ENCODE measurements at places on chromosomes 1 and 21.
A peak's percentile ranks its signal among the peaks of the same experiment; 100 is the strongest.

DNA sequence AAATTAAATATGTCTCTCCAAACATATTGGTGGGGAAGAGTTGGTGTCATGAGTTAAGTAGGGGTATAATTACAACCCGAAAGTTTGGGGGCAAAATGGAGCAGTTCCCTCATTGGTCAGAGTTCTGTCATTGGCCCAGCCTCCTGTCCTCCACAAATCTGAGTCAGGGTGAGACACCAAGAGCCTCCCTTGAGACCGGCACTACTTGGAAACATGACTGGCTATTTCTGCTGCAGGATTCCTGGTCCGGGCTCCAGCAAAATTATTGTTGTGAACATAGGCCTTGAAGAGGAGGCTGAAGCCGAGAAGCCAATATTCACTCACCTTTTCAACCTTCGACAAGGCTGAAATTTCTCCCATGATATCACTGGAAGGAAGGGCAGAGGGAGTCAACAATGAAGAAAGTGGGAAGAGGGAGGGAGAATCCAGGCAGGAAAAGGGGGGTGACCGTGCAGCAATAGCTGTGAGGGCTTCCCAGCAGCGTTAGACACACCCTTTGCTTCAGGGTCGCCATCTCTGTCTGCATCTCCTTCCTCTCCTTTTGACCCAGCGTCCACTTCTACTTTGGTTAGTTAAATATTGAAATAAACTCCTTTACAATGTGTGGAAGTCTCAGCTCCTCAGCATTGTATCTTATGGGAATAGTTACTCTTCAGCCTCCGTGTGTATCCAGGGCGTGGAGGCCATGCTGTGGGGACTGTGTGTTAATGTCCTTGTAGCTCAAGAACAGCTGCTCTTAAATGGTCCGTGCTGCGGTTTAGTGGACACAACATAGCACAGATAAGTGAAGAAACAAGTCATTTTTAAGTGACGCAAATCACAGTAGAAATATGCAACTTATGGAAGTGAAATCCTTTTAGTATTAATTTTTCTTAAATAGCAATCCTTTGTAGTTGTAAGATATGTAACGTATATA, 307.4 kb downstream of the DISC1 start:
- DNase-seq = no peak

- no peak for DNase-seq
These were observed 198.4 kb upstream of the PTGFR start for GRCh38 chr1:78292361-78292760.

DNA sequence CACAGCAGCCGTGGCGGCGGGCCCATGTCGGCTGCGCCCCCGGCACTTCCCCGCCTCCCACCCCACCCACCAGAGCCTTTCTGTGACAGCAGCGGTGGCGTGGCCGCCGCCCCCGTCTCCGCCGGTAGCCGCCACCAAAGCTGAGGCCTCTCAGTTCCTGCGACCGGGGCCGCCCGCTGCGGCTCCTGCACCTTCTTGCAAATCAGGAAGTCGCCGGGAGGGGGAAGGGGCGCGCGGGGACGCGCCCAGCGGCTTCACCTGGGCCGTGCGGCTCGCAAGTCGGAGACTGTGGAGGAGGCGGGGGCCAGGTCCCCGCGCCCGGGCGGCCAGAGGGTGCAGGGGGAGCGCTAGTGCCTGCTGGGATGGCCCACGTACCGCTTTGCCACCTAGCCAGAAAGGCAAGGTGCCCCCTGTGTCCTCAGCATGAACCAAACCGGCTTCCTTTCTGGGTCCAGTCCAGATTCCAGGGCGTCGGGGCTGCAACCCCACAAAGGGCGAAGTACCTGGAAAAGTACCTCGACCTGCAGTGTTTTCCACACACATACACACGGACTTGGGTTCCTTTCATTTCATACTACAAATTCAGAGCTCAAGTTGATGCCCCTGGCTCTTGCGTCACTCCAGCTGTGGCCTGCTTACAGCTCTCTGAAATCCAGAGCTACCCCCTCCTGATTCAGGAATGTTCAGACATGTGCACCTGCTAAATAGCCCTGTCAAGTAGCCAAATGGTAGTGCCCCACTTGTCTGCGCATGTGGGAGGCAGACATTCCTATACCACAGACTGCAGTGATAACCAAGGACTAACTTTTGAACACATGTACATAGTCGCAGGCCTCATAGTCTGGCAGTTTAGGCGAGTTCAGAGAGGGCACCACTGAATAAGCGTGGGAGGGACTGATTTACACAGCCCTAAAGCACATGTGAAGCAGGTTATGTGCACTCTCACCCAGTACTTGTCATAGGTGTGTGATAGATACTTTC, at the start of gene DENND1B:
Gene DENND1B (minus strand): TSS at position 199 of the 981 bp plus-strand sequence. CDS start 325 bp downstream, outside the sequence.
- peak; percentile 63 for DNase-seq

GRCh38 chr1:11550664-11551283, 71.8 kb downstream of the DISP3 start:
- DNase-seq = peak; percentile 7

DNA sequence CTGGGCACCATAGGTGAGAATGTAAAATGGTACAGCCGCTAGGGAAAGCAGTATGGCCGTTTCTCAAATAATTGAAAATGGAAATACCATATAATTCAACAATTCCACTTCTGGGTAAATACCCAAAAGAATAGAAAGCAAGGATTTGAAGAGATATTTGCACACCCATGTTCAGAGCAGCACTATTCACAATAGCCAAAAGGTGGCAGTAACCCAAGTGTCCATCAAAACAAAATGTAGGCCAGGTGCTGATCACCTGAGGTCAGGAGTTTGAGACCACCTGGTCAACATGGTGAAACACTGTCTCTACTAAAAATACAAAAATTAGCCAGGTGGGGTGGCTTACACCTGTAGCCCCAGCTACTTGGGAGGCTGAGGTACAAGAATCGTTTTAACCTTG, 62.1 kb downstream of the OLIG1 start:
- no peak for DNase-seq

- no peak for DNase-seq
These were observed 430.9 kb downstream of the LTN1 start for GRCh38 chr21:28561772-28562171.

Data from activated CD4-positive, alpha-beta T cell treated with anti-CD3 and anti-CD28 coated beads, Interleukin-2, amount 50 U/mL, for 4 hours (primary cell).